ENCODE measurements at places on chromosomes 11 and 22.

DNA sequence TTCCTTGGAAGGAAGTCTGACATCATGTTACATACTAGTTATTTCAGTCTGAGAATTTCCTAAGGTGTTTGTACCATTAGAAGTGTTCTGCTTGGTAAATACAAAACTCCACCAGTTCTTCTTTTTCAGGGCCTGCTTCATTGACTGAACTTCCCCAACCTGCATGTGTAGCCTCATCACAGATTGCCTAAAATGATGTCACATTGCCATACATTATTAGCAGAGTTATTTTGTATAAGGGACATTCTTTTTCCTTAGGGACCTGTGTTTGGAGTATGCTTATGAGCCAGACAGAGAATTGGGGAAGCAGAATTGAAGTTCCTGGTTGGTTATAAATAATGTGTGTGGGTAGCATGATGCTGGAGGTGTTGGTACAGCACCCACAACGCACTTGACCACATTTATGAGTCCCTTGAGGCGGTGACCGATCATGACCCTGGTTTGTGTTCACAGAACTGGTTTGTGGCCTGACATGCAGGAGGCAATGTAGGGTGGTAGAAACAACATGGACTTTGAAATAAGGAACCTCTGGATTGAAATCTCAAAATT is 16.4 kb upstream of the MMP7 start:
- no peaks in the 10 kb centered on the region for H3K36me3 ChIP-seq
- no peak overlapping the region for H3K27ac ChIP-seq
- no peak for DNase-seq
- H3K4me1 ChIP-seq: peaks cover 11% of the 10 kb centered on the region
- H3K4me3 ChIP-seq: no peak overlapping the region

DNA sequence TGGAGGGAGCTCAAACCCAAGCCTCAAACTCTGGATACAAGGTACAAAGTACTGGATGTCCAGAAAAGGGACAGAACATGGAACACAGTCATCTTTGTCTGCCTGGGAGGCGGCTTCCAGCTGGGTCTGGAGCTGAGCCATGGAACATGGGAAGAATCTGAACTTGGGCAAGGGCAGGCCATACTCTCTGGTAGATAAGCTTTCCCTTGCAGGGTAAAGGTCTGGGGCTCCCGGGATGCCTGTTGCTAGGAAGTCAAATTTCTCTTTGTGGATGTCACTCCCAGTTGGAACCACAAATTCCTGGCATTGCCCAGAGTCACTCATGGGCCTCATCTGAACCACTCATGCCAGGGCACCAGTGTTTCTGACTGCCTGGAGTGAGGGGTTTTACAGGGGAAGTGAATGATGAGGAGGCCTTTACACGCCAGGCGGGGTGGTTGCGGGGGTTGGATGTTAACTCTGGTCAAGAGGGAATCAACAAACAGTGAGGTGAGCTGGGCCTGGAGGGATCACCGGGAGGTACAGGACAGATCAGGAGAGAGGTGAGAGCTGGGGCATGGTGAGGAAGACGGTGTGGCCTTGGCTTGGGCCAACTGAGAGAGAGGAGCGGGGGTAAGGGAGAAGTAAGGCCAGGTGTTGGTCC is 5.7 kb downstream of the FTH1 start:
- peaks cover 35% of the 10 kb centered on the region for H3K36me3 ChIP-seq
- H3K27me3 ChIP-seq: no peaks in the 10 kb centered on the region
- no peak overlapping the region for H3K4me3 ChIP-seq
- peaks cover 11% of the 10 kb centered on the region for H3K4me1 ChIP-seq

DNA sequence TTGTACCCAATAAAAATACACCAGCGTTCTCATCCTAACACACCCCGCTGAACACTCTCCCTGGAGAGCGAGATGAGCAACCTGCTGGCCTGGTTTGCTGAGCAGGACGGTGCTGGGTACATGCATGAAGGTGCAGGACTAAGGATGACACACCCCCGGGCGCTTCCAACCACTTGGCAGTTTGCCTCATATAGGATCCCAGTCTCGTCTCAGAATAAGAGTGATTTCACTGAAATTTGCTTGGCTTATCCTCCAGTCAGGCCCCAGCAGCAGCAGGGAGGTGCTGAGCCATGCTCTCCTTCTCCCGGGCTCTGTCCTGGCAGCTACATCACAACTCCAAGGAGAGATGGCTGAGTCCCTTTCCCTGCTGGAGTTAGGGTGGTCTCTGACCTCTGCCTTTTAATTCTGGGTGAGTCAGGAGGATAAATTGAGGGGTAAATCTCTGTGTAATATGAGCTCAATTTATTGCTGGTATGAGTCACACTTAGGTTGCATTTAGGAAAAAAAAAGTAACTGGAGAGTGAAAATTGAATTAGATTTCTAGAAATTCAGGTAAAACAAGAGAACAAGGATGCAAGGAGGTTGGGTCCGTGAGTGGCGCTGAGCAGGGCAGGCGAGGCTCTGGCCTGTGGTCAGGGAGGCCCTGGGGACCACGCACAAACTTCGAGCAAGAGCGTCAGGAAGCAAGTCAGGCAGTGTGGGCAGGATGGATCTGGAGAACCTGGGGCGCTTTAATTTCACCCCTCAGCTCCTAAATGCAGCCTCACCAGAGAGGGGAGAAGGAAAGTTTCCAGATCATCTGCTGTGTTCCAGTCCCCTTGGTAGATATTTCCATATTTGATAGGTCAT is 974.0 kb downstream of the TBC1D22A start:
- no peak overlapping the region for H3K4me3 ChIP-seq
- no peak for DNase-seq
- H3K36me3 ChIP-seq: peaks cover 7% of the 10 kb centered on the region
- H3K4me1 ChIP-seq: peaks cover 16% of the 10 kb centered on the region
- no peak overlapping the region for H3K27ac ChIP-seq

DNA sequence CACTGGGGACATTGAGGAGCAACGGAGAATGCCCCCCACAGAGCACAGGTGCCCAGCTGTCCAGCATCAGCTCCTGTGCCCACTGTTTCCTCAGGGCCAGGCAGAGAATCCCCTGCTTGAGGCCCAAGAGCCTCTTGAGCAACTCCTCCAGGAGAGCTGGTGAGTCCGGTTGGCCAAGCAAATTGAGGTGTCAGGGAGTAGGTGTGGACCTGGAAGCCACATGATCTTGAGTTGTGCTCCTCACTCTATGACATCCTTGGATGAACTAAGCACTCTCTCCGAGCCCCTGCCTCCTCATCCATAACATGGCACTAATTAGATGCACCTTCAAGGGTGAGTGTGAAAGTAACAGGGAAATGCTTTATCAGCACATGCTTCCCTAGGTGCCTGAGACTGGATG is 121.3 kb downstream of the DBX1 start:
- H3K27me3 ChIP-seq: no peaks in the 10 kb centered on the region
- no peak overlapping the region for H3K4me3 ChIP-seq
- DNase-seq: no peak

DNA sequence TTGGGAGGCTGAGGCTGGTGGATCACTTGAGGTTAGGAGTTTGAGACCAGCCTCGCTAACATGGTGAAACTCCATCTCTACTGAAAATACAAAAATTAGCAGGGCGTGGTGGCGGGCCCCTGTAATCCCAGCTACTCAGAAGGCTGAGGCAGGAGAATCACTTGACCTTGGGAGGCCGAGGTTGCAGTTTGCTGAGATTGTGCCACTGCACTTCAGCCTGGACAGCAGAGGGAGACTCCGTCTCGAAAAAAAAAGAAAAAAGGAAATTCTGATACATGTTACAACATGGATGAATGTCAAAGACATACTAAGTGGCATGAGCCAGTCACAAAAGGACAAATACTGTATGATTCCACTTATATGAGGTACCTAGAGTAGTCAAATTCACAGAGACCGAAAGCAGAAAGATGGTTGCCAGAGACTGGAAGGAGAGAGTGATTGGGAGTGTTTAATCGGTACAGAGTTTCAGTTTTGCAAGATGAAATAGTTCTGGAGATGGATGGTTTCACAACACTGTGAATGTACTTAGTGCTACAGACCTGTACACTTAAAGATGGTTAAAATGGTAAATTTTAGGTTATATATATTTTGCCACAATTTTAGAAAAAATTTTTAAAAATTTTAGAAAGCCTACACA is 92.3 kb downstream of the BLID start:
- no peaks in the 10 kb centered on the region for H3K36me3 ChIP-seq
- DNase-seq: no peak
- peaks cover 19% of the 10 kb centered on the region for H3K4me1 ChIP-seq

DNA sequence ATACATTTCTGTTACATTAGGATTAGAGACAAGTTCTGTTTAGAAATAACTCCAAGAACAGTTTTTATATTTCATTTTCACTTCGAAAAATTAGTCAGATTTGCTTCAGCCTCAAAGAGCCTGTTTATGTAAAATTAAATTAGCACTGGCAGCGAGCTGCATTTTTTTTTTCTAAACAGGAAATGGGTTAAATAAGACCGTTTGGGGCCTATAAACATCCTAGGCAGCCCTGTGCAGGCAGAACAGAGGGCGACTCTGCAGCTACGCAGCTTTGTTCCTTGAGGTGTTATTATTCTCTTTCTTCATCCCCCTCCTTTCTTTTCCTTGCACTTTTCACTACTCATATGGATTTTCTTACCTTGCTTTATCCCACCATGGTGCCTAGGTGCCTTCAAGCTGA is 48.7 kb downstream of the CWC15 start:
- no peak overlapping the region for H3K27ac ChIP-seq
- no peak for DNase-seq
- H3K27me3 ChIP-seq: no peaks in the 10 kb centered on the region

- no peaks in the 10 kb centered on the region for H3K4me1 ChIP-seq
- H3K36me3 ChIP-seq: no peaks in the 10 kb centered on the region
- no peak overlapping the region for H3K27ac ChIP-seq
Measured at GRCh38 chr11:132658004-132658403, 874.3 kb downstream of the OPCML start.
